ENCODE measurements at places on chromosomes 7 and 10.

DNA sequence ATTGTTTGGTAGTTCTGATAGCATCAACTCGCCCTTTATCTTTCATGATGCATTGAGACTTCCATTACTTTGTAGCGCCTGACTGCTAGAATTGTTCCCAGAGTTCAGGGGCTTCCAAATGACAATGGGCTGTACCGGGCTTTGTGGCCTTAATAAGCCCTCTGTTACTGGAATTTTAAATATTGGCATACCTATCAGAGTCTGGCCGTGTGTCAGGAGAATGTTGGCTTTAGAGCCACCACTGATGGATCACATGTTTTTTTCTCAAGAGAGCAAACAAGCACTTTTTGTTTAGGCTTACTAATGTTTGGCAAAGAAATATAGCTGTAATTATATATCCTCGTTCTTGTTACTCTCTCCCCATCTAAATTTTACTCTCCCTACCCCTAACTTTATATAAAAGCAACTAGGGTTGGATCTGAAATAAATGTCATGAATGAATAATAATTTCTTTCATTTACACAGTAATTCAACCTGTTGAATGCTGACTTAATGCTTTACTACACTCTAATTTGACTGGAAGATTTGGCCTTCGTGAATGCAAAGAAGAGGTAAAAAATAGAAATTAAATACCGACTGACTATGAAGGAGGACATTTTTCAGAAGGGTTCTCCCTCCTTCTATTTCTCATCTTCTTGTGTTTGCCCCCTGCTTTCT, 396.7 kb downstream of the AUTS2 start:
- DNase-seq: no peak

- DNase-seq: no peak
Measured at GRCh38 chr7:95092324-95092723, 184.9 kb downstream of the PPP1R9A start.

- DNase-seq: peak; percentile 63
Measured at GRCh38 chr10:132684164-132684891, 101.6 kb downstream of the NKX6-2 start.

GRCh38 chr7:21603972-21604749, 61.3 kb downstream of the DNAH11 start:
- no peak for DNase-seq

GRCh38 chr7:66344166-66344565, 139.0 kb downstream of the TPST1 start:
- DNase-seq: no peak

- no peak for DNase-seq
Measured at GRCh38 chr10:15541376-15541775, 170.3 kb upstream of the FAM171A1 start.

DNA sequence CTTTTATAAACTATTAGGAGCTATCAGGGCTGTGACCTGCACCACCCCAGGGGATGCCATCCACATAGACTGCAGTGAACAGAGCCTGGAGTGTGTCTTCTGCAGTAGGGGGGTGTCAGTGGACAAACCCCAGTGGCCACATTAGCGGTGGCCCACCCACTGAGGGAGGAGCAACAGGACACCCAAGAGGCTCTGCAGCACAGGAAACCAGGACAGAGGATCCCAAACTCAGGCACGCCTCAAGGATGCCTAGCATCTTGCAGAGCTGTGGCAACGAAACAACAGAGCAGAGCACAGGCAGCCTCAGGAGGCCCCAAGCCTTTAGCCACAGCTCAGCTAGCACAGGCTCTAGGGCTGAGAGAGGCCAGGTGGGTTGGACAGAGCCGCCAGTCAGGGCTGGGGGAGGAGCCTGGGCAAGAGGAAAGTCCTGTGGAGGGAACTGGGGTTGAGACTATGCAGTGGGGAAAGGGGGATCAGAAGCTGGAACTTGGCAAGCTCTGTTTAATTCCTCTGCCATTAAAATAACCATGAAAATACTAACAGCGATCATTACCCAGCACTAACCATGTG, 53.8 kb downstream of the GRID1 start:
- DNase-seq: no peak

Measured in GM19239 (cell line).